ENCODE measurements at places on chromosomes 4 and X. TPM values are rescaled to one million over a fixed set of nuclear protein-coding genes. Genes with fewer than 3 reads are reported as not detected.

- DNase-seq = no peak
Measured at GRCh38 chr4:186807808-186808629, 84.4 kb upstream of the FAT1 start.

GRCh38 chr4:151553874-151554273, 144.9 kb downstream of the FHIP1A start:
- peak; percentile 66 for DNase-seq

DNA sequence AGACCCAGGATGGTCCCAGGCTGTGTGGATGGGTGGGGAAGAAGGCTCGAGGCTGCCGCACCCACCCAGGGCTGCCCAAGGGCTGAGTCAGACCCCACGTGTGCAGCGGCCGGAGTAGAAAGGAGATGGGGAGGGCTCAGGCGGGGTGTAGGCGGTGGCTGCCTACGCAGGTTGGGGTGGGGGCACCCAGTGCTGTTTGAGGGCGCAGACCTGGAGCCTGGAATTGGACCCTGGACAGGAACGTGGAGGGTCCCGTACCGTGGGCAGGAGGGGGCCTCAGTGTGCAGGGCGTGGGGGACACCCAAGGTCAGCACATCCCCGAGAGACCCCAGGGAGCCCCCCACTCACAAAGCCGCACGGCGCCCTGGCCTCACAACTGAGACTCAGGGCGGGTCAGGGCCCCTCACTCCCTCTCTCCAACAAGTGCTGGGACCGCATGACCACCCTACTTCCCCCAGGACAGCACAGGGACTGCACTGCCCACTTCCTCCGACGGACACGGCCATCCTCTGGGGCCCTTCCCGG, 79.9 kb downstream of the FAM53A start:
- DNase-seq = no peak

DNA sequence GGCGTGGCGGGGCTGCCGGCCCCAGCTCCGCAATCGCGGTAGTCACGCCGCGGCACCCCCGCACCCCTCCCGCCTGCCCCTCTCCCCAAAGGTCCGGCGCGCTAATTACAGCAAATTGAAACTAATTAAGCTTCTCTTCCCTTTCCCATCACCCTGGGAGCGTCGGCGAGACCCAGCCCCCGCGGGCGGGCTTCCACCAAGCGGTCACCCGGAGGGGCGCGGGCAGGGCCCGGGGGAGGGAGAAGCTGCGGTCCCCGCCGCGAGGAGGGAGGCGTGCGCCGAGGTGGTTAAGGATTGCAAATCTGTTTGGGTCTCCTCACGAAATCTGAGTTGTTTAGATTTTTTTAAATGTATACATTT, 13.1 kb downstream of the ARX start:
- DNase-seq = no peak

- DNase-seq = peak; percentile 35
Measured at GRCh38 chrX:68234171-68234910, 199.0 kb downstream of the OPHN1 start.

- DNase-seq = peak; percentile 30
Measured at GRCh38 chr4:187865914-187866313, 129.7 kb upstream of the ZFP42 start.

DNA sequence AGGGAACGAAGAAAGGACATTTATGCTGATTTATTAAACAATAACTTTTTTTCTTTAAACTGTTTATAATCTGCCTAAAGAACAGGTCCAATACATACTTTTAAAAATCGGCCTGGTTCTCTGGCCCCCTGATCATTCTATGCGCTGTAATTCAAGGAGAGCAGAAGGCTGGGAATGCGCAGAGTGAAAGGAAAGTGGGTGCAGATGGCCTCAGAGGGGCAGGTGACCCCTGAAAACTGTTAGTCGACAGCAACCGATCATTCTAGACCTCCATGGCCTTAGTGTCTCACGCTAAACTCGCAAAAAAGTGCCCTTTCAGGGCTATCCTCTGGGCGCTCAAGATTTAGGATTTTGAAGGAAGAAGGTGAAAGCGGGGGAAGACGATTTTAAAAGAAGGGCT, 2.2 kb downstream of the PDE5A start:
- DNase-seq = no peak

DNA sequence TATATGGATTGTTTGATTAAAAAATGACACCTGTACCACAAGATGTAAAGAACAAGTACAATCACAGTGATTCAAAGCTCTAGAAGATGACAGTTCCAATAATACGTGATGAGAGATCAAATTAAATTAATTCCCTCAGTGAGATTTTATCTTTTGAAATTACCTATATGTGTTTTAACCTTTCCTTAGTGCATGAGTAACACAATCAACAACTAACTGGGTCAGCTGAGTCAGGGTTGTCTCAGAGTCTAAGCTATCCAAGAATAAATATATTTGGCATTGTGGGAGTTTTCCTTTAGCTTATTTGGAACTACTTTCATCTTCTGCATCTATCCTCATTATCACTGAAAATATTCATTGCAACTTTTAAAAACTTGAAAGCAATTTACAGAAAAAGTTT, 162.8 kb downstream of the WDFY3 start:
- DNase-seq = no peak

DNA sequence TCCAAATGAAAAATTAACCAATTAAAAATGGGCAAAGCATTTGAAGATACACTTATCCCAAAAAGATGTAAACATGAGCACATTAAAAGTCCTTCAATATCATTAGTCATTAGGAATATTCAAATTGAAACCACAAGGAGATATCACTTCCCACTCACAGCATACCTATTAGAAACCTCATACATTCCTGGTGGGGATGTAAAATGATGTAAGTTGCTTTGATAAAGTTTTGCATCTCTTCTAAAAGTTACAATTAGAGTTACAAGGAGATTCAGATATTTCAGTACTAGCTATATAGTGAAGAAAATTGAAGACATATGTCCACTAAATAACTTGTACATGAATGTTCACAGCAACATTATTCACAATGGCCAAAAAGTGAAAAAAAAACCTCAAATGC, 1109.3 kb upstream of the LCORL start:
- no peak for DNase-seq

GRCh38 chrX:24610516-24610915, 36.6 kb downstream of the PCYT1B start:
- DNase-seq = no peak

DNA sequence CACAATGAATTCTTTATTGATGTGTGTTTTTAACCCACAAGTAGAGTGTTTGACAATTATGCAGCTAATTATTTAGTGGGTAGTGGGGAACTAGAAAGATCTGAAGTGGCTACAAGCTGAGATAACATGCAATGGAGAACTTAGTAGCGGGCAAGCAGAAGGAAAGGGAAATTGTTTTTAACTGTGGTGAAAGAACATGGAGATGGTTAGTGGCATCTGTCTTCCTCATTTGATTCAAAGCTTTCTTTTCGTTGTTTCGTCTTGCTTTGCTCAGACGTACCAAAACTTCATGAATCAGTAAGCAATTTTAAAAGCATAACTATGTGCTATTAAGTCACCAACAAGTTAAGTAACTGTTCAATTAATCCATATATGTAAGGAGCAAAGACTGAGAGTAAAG, 169.9 kb downstream of the BANK1 start:
- no peak for DNase-seq

DNA sequence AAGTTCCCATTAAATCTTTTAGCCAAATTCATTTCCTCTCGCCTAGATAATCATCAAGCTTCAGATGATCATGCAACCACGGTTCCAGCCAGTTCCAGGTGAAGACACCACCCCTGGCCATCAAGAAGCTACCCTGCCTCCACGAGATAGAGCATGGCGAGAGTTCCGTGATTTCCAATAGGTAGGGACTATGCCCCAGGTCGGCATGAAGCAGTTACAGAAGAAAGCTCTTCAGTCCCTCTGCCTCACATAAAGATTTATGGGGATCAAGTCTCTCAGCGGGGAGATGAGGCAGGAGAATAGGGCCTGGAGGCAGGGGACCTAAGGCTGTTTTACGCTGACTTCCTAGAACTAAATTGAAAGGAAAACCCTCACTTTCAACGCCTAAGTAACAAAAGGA, 183.9 kb downstream of the OR13H1 start:
- DNase-seq = no peak

GRCh38 chrX:131739823-131740222, 195.9 kb downstream of the OR13H1 start:
- DNase-seq = no peak

DNA sequence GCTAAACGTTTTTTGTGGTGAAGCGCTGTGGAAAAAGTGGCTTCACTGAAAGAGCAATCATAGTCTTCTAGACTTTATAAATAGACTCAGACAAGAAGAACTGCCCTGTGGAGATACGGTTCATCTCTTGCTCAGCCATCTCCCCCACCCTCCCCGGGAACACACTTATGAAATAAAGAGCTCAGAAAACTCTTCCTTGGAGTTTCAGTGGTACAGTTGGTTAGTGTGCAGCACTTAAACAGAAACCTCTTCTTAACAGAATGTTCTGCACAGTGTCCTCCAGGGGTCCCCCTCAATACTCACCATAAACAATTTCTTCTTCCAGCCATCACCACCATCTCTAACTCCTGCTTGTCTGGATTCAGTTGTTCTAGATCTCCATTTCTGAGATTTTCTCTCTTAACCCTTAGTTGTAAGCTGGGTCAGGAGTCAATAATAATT, 313.0 kb downstream of the ARHGAP10 start:
- DNase-seq = peak; percentile 27

DNA sequence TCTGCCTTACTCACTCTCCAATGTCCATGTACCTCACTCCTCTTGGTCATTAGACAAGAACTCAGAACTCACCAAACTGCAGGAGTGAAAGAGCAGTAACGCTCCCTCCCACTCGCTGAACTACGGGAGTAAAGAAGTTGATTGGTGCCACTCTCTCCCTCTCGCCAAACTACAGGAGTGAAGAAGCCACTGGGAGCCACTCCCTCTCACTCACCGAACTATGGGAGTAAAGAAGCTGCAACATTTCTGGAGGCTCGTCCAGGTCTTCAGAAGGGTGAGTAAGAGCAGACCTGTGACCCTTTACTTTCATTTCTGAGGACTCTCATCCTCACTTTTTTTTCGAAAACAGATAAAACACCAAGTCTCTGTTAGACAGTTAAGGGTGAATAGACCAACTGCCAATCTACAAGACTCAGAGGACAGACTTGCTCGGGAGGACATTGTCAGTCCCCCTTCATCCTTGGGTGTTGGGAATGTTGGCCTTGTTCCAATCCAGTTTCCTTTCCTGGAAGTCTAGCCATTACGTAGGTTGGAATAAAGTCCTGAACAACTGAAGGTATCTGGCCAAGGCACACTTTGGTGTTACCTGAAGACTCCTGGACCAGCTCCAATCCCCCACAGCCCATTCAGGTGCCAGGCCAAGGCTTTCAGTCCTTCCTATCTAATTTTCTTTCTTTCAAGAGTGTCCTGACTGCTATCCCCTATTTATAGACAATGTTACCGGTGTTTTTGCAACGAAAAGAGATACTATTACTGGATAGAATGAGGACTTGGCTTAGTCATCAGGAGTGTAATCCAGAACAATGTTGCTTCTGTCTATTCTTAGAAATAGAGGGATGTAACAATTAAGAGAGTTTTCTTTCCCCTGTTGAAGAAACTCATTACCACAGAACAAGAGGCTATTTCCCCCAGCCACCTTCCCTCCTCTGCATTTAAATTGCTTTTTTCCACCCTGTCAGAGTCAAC, 11.0 kb upstream of the COL25A1 start:
- no peak for DNase-seq

ASB11 gene
- total RNA-seq = 3.5 TPM

IL13RA2 gene
- total RNA-seq = 206 TPM

NUDT9 gene
- total RNA-seq = 13.8 TPM

NPY2R gene
- not detected for total RNA-seq

GPR34 gene
- not detected for total RNA-seq

Data from SK-MEL-5 (cell line).